Spinal cord (tissue), 10 donors: ENCODE measurements at places on chromosomes 7 and 10.

DNA sequence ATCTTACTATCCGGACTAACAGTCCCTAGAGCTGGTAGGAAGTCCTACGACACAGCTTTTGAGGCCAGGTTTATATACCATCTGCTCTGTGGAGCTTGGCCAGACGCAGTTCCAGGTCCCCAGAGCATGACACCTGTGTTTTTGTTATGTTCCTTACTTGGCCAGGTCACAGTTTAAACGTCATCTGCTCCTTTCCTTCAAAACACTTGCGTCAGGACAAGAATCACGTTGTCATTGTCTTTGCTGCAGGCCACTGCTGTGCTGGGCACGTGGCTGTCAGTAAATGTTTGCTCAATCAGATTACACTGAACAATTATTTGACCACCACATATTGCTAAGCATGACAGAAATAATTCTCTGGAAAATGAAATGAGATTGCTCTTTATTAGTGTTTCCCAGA is 23.9 kb downstream of the SLC18A2 start:
- no peak for DNase-seq

GRCh38 chr10:121838931-121839330 is 88.9 kb downstream of the ATE1 start:
- DNase-seq = no peak

DNA sequence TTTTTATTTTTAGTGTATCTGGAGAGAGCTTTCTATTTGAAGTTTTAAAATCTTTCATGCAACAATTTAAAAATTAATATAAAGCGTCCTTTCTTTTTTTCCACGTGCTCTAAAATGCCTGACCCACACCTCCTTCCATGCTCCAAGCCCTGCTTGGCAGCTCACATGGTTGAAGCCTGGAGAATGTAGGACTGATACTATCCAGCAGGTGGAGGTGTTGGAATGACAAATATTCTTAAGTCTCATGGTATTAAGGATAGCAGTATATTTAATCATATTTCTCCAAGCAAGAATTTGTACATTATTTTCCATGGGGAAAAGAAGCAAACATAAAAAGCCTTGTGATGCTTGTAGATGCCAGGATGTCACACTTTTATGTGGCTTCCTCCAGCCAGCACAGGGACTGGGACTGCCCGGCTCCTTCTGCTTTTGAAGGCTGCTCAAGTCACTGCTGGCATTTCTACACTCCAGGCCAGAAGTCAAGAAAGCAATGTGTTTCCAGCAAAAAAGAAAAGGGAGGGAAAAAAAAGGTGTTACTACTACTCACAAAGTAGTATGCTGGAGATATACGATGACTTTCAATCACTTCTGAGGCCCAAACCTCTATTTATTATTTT is 49.7 kb downstream of the BZW2 start:
- peak; percentile 27 for DNase-seq

GRCh38 chr10:24706479-24707118 is 17.1 kb downstream of the ARHGAP21 start:
- peak; percentile 77 for DNase-seq

DNA sequence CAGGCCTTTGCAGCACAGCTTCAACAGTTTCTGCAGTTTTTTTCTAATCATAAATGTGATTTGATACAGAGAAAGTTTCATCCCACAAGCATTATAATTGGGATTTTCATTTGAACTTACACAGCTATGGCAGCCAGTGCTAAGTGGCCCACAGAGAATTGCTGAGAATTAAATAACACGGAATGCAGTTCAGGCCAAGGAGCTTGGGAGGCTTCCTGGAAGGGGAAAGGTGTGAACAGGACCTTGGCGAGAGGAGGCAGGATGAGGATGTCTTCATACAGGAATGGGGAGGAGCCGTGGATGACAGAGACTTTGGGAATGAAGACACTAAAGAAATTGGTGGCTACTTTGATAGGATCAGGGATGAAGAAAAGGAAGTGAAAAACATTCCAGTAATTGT is 95.3 kb downstream of the ZNF22 start:
- no peak for DNase-seq

- DNase-seq = no peak
Measured at GRCh38 chr7:75861636-75862035, 17.2 kb upstream of the RHBDD2 start.

GRCh38 chr10:61589547-61590243 is 73.0 kb upstream of the CABCOCO1 start:
- DNase-seq = no peak

DNA sequence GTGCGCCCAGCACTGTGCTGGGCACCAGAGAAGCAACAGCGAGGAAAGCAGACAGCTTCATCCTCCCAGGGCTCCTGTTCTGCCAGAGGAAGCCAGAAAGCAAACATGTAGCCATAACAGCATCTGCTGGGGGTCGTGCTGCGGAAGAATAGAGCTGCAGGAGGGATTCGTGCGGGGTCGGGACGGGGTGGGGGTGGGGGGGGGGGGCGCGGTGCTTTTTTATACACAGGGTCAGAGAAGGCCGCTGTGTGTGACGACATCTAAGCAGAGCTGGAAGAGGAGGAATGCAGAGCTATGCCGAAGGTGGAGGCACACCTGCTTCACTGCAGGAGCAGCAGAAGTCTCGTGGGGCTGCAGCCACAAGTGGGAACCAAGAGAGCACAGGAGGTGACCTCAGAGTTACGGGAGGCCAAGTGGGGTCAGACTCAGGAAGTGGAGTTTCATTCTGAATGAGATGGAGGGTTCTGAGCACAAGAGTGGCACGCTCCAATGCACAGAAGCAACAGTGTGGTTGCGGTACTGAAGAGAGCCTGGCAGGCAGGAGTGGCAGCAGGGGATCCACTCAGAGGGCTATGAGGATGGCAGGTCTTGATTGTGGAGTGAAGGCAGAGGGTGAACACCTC is 11.1 kb downstream of the PKD1L1 start:
- no peak for DNase-seq

- no peak for DNase-seq
Measured at GRCh38 chr7:3887096-3887690, 586.1 kb downstream of the SDK1 start.

- no peak for DNase-seq
Measured at GRCh38 chr7:26485367-26485934, 193.8 kb downstream of the SNX10 start.

DNA sequence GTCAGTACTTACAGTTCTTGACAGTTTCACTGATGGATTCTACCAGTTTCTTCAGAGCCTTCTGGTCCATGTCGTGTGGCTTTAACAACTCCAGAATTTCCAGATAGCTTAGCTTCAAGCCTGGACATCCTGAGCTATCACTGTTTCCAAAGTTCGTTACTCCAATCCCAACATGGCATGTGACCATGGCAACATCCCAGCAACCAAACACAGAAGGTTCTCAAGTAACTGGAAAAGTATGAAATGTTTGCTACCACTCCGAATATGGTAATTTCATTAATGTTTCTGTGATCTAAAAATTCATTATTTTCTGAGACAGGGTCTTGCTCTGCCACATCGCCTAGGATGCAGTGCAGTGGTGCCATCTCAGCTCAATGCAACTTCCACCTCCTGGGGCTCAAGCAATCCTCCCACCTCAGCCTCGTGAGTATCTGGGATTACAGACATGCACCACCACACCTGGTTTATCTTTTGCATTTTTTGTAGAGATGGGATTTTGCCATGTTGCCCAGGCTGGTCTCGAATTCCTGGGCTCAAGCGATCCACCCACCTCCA is 29.3 kb downstream of the RBM48 start:
- no peak for DNase-seq

- DNase-seq = no peak
Measured at GRCh38 chr10:16792675-16793074, 24.5 kb downstream of the RSU1 start.

DNA sequence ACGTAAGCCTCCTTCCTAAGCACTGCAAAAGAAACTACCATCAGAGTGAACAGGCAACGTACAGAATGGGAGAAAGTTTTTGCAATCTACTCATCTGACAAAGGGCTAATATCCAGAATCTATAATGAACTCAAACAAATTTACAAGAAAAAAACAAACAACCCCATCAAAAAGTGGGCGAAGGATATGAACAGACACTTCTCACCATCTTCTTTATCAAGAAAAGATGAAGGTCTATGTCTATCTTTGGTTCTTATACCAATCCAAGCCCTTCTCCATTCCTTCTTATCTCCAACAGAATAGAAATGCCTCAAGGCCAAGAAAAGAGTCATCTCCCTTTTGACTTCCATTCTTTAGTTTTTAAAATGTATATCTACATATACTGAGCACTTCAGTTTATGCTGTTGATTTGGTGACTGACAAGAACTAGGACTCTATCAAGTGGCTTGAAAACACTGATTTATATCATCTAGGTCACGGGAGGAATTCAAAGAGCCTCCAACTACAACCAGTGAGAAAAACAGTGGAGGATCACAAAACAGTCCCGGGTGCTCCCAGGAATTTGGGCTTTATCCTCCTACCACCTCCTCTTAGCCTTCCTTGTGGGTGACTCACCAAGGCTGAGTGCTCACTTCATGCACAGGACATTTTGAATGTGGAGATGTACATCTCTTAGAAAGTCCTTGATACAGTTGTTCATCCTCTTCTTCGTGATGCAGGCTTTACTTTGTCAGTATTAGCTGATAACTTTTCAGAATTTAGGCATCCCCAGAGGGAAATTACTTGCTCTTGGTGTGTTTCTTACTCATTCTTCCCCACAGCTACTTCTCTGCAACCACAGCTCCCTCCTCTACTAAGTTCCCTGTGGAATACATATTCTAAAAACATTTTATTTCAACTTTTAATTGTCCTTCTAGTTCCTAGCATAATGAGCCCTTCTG is 15.4 kb downstream of the TAS2R41 start:
- no peak for DNase-seq

- DNase-seq = no peak
Measured at GRCh38 chr7:102981451-102981850, 68.7 kb downstream of the LRRC17 start.

- DNase-seq = no peak
Measured at GRCh38 chr7:41005374-41005901, 697.5 kb downstream of the INHBA start.

GRCh38 chr10:24416248-24416647 is 207.3 kb downstream of the KIAA1217 start:
- DNase-seq = no peak

DNA sequence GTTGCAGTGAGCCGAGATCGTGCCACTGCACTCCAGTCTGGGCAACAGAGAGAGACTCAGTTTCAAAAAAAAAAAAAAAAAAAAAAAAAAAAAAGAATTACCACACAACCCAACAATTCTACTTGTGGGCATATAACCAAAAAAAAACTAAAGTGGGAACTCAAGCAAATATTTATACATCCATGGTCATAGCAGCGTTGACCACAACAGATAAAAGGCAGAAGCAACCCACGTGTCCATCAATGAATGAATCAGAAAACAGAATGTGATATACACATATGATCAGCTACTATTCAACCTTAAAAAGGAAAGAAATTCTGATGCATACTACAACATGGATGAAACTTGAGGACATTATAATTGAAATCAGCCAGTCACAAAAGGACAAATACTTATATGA is 179.3 kb upstream of the NEBL start:
- DNase-seq = no peak

DNA sequence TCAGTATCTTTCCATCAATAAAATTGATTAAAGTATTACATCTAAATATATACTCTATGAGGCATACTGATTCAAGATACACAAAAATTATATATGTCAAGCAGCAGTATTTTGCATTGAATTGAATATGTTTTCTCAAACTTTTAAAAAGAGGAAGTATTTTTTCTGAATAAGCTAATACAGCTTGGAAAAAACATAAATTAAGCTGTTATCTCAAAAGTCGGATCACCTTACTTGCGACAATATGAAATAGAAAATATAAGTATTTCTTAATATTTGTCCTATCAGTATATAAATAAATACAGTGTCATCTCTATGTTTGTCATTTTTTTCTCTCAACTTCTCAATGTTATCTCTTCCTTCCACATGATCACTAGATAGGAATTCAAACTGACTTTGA is 139.3 kb downstream of the MBL2 start:
- no peak for DNase-seq

GRCh38 chr10:93715345-93715744 is 13.0 kb upstream of the FRA10AC1 start:
- no peak for DNase-seq

DNA sequence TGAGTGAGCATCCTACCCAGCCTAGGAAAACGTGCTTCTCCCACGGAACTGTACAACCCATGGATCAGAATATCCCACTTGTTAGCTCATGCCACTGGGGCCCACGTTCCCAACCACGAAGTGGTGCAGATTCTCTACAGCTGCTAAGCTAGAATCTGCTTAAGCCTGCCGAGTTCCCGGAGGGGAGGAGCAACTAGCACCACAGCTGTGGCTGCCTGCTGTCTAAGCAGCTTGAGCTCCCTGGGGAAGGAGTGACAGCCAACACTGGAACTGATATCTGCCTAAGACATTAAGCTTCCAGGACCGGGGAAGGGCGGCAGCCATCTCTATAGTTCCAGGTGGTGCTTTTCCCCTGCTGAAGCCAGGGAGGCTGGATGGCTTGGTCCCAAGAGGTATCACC is 334.7 kb upstream of the CHRM2 start:
- no peak for DNase-seq

DNA sequence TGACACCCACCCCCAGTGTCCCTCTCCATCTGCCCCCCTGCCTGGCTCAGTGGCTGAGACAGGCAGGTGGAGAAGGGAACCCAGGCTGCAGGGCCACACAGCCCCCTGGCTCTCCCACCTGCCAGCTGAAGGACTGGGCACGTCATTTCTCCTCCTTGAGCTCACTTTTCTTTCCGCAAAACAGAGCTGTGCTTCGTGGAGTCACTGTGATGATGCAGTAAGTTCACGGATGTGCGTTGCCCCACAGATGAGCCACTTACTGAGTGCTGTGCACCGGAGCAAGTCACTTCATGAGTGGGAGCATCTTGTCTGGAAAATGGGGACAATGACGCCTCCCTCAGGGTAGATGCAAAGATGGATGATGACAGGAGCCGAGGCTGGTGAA is 2.7 kb downstream of the OPN4 start:
- DNase-seq = no peak

DNA sequence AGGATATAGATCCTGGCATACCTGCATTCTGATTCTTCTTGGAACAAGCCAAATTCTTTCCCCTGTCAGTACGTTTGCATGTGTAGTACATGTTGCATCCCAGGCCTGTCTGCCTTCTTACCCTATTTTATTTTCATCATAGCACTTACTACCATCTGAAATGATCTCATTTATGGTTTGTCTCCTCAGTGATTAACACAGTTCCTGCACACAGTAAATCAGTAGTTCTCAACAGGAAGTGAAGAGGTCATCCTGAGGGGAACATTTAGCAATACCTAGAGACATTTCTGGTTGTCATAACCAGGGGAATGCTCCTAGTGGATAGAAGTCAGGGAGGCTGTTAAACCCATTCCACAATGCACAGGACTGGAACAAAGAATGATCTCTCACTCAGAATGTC is 38.2 kb upstream of the SLC26A4 start:
- no peak for DNase-seq
